Vagina (tissue), 2 donors: ENCODE measurements at places on chromosomes 1 and 21.

DNA sequence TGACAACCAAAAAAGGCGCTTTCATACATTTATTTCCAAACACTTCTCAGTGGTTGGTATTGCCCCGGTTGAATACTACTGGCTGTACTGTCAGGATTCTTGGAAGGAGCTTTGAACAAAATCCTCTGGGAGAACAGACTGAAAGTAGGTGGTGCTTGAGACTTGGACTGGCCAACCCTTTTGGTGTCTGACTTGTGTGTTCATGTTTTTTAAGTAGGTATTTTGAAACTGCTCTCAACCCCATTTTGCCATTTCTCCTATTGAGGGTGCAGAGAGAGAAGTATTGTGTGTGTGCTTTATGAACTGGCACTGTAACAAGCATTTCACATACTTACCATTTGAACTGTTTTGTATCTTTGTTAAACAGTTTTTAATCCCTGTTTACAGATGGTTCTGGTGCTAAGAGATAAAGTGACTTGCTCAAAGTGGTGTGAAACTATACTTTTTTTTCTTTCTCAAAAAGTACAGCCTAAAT, 21.2 kb downstream of the ARID1A start:
- peaks cover 94% of the 10 kb centered on the region for H3K4me1 ChIP-seq
- no peaks in the 10 kb centered on the region for H3K36me3 ChIP-seq
- H3K4me3 ChIP-seq, result no peak overlapping the region
- H3K27ac ChIP-seq, result no peak overlapping the region
- H3K27me3 ChIP-seq, result no peaks in the 10 kb centered on the region

- DNase-seq, result no peak
- H3K27ac ChIP-seq, result no peak overlapping the region
- no peaks in the 10 kb centered on the region for H3K36me3 ChIP-seq
- H3K4me3 ChIP-seq, result no peak overlapping the region
- H3K4me1 ChIP-seq, result no peaks in the 10 kb centered on the region
- no peaks in the 10 kb centered on the region for H3K27me3 ChIP-seq
These were observed 42.2 kb downstream of the SPATA17 start for GRCh38 chr1:217673387-217673786.

- H3K27me3 ChIP-seq, result no peaks in the 10 kb centered on the region
- H3K27ac ChIP-seq, result no peak overlapping the region
- no peak overlapping the region for H3K4me3 ChIP-seq
- no peak for DNase-seq
- H3K36me3 ChIP-seq, result peaks cover 35% of the 10 kb centered on the region
- H3K4me1 ChIP-seq, result peaks cover 17% of the 10 kb centered on the region
These were observed 10.4 kb downstream of the SSU72 start for GRCh38 chr1:1564268-1564667.

- H3K27ac ChIP-seq, result peak overlapping the region; percentile 47
- H3K36me3 ChIP-seq, result no peaks in the 10 kb centered on the region
- H3K27me3 ChIP-seq, result no peaks in the 10 kb centered on the region
- H3K4me1 ChIP-seq, result peaks cover 25% of the 10 kb centered on the region
- no peak overlapping the region for H3K4me3 ChIP-seq
These were observed 254.7 kb downstream of the NFIA start for GRCh38 chr1:61337037-61337436.

DNA sequence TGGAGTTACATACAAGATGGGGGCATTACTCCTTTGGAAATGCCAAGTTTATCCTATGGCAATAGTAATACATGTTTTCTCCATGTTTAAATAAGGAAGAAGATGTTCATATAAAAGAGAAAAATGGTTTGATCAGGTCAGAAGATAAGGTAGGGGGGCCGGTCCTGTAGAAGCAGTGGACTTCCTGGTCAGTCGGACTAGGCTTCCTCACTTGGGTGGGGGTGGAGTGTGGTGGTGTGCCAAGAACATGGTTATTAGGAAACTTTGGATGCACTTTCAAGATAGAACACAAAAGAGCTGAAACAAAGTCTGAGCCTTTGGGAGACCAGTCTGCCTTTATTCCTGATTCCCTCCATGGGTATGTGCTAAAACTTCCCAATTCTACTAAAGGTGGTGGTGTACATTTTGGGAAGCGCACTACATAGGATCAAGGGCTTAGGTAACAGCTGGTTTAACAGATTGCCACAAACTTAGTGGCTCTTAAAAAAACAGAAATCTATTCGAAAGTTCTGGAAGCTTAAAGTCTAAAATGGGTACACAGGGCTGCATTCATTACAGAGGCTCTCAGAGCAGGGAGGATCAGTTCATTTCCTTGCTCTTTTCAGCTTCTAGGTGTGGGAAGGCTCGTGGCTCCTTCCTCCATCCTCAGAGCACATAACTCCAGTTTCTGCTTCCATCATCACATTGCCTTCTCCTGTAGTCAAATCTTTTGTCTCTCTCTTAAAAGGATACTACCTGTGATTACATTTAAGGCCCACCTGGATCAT, 64.6 kb downstream of the KDM1A start:
- DNase-seq, result no peak
- no peak overlapping the region for H3K4me3 ChIP-seq
- no peaks in the 10 kb centered on the region for H3K27me3 ChIP-seq
- peaks cover 3% of the 10 kb centered on the region for H3K36me3 ChIP-seq
- peaks cover 16% of the 10 kb centered on the region for H3K4me1 ChIP-seq
- H3K27ac ChIP-seq, result no peak overlapping the region

- peaks cover 44% of the 10 kb centered on the region for H3K4me1 ChIP-seq
- peak overlapping the region; percentile 84 for H3K4me3 ChIP-seq
- H3K36me3 ChIP-seq, result no peaks in the 10 kb centered on the region
- peak overlapping the region; percentile 99 for H3K27ac ChIP-seq
- H3K27me3 ChIP-seq, result no peaks in the 10 kb centered on the region
These were observed 2.2 kb upstream of the ZBTB7B start for GRCh38 chr1:155000411-155000725.

DNA sequence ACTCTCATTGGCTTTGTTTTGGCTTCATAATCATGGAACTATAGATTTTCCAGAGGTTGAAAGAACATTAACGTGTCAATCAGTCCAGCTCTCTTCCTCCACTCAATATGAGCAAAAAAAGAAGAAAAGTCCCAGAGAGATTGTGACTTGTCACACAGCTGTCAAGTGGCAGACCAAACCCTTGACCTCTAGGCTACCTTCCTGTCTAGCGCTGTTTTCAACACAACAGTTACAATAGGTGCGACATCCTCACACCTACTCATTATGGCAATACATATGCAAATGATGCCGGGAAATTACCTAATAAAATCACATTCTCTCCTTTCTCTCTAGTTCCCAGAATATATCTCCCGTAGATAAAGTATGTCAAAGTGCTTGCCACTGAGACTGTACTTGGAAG, 1.1 kb downstream of the WARS2 start:
- peak overlapping the region; percentile 62 for H3K4me3 ChIP-seq
- no peaks in the 10 kb centered on the region for H3K27me3 ChIP-seq
- H3K36me3 ChIP-seq, result no peaks in the 10 kb centered on the region
- DNase-seq, result no peak
- peak overlapping the region; percentile 94 for H3K27ac ChIP-seq
- H3K4me1 ChIP-seq, result peaks cover 27% of the 10 kb centered on the region

GRCh38 chr21:45262041-45262581, 25.6 kb downstream of the POFUT2 start:
- no peaks in the 10 kb centered on the region for H3K36me3 ChIP-seq
- peaks cover 4% of the 10 kb centered on the region for H3K4me1 ChIP-seq
- H3K4me3 ChIP-seq, result no peak overlapping the region
- no peak overlapping the region for H3K27ac ChIP-seq
- peak; percentile 77 for DNase-seq

DNA sequence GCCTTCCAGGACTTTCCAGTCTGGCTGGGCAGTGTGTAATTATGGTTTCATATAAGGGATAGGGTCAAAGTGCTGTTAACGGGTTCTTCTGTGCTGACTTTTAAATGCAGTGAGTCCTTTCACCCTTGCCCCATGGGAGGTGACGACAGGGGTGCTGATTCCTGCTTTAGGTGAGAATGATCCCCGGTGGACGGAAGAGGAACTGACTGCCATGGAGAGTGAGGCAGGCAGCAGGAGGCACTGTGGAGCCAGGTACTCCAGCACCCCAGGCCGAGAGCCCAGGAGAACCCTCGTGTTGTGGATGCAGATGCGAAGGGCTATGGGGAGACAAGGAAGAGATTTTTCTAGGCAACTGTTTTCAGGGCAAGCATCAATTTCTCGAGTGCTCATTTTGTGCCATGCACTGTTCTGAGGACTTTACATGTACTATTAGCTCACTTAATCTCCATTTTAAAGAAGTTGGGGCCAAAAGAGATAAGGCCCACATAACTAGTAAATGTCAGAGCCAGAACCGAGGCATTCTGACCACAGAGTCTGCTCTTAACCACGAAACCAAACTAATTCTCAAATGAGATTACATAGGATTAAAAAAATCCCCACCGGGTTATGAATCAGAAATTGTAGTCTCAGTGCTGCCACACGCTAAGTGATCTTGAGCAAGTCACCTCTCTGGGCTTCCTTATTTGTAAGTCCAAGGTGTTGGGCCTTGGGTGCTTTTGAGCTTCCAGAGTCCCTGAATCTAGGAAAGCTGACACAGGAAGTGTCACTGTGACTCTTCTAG, 28.2 kb downstream of the STPG1 start:
- no peak overlapping the region for H3K4me3 ChIP-seq
- no peaks in the 10 kb centered on the region for H3K27me3 ChIP-seq
- H3K36me3 ChIP-seq, result no peaks in the 10 kb centered on the region
- DNase-seq, result peak; percentile 72

- no peak overlapping the region for H3K27ac ChIP-seq
- no peak overlapping the region for H3K4me3 ChIP-seq
- DNase-seq, result no peak
- H3K4me1 ChIP-seq, result no peaks in the 10 kb centered on the region
- no peaks in the 10 kb centered on the region for H3K36me3 ChIP-seq
- no peaks in the 10 kb centered on the region for H3K27me3 ChIP-seq
These were observed 12.4 kb upstream of the GBP3 start for GRCh38 chr1:89035080-89035479.

DNA sequence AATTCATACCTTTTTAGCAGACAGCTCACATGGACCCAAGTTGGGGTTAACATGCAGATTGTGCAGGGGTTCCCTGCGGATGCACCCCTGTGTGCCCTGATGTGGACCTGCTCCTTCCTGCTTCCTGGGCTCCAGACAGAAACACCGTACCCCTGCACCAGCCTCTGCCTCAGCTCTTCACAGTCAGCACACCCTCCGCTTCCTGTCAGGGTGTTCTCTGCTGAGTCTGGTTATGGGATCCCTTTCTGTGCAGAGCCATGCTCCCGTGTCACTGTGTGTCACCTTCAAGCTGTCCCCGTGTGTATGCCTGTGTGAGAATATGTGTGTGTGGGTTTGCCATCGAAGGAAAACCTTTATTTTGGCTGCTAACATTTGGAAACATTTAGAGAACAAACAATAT, 48.7 kb upstream of the KCNJ15 start:
- DNase-seq, result no peak
- no peak overlapping the region for H3K27ac ChIP-seq
- H3K27me3 ChIP-seq, result no peaks in the 10 kb centered on the region
- H3K4me3 ChIP-seq, result no peak overlapping the region

DNA sequence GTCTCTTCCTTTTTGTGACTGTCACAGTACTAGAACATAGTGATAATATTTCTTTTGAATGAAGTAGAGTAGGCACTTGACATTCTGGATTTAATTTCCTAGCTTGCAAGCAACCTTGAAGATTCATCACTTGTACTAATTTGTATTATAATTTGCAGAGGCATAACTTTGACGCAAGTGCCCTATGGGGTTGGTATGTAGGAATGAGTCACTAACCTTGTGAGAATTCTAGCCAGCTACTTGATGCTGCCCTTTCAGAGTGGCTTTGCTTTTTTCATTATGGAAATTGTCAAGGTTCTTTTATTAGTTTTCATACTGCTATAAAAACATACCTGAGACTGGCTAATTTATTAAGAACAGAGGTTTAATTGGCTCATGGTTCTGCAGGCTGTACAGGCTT, 13.7 kb upstream of the DPH5 start:
- no peak for DNase-seq
- no peak overlapping the region for H3K4me3 ChIP-seq
- H3K27ac ChIP-seq, result no peak overlapping the region
- H3K27me3 ChIP-seq, result no peaks in the 10 kb centered on the region
- H3K36me3 ChIP-seq, result no peaks in the 10 kb centered on the region
- no peaks in the 10 kb centered on the region for H3K4me1 ChIP-seq

DNA sequence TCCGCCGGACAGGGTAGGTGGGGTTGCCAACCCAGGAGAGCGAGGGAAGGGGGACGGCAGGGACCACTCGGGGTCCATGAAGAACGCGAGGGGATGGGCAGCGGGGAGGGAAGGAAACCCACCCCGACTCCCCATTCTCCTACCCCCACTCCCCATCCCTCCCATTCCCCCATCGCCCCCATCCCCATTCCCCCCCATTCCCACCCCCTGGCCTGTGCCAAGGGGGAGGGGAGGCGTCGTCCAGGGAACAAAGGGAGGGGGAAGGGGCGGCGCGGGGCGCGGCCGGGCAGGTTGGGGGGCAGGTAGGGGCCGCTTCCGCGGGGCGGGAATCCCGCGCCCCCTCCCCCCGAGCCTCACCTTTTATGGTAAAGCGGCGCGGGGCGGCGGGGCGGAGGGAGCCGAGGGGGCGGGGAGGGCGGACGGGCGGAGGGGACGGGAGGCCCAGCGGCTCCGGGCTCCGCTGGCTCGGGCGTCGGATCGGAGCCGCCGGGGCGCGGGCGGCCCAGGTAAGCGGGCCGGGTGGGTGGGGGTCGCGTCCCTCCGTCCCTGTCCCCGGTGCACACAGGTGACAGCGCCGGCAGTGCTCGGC, at the start of gene FBLIM1:
FBLIM1 (plus strand) TSS at position 453 of the 589 bp plus-strand sequence. CDS start 6,189 bp downstream, outside the sequence.
- H3K4me3 ChIP-seq, result peak within 1 kb of the TSS; percentile 77
- peaks cover 55% of the 10 kb centered on the region for H3K4me1 ChIP-seq
- H3K36me3 ChIP-seq, result no peaks in the 10 kb centered on the region
- H3K27ac ChIP-seq, result peak within 1 kb of the TSS; percentile 87
